ENCODE measurements at places on chromosomes 2 and 18.

DNA sequence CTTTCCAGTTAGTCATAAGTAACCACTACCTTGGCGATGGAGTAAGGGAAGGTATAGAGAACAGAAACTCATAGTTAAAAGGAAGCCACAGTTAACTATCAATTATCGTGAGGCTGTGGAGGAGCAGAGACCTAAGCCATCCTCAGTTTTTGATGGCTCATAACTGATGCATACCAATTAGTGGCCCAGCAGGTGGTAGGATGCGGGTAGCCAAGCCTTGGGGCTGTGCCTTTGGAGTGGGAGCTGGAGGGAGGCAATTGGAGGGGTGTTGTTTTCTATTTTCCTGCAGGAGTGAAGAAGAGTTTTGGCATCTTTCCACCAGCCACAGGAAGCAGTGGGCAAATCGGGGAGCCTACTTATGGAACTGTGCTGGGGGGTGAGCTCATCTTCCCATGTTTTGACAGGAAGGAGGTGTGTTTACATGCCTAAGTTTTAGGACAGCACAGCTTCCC, 194.8 kb downstream of the TPGS2 start:
- DNase-seq: no peak

GRCh38 chr18:76426737-76427305, 68.2 kb downstream of the ZNF516 start:
- DNase-seq: no peak

GRCh38 chr2:210964141-210964764, 407.9 kb downstream of the CPS1 start:
- DNase-seq: no peak

- no peak for DNase-seq
Measured at GRCh38 chr18:69658103-69658502, 257.4 kb downstream of the DOK6 start.

DNA sequence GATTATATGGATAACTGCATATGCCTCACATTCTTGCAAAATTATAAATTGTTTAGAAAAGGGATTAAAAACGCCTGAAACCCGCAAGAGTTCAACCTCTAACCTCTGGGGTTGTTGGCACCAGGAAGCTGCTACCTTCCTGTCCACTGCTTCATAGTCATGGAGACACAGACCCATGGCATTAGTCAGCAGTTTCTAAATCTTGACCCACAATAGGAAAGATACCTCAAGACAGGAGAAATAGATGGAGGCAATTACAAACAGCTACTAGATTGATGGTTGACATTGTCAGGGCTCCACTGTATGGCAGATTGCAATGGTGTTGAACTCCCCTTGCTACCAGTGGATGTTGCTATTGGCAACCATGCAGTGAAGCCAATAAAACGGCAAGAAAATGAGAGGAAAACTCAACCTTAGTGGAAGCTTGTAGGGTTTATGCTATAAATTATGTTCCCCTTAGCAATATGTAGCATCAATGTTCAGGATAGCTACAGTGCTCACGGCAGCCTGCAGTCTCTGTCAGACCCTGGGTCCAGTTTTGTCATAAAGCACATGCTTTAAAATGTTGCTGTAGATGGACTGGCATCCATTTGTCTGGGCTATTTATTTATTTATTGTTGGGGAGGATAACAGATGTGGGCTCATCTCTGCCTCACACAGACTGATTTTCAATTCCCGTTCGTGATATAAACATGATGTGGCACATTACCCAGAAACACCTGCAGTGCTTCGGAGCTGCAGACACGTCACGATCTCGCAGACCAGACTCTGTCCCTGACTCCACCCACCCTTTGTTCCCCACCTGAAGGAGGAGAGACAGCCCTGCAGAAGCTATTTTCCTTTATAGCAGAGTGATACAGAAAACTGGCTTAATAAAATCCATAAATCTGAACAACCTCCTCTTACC, 233.4 kb downstream of the AGPS start:
- DNase-seq: peak; percentile 27

GRCh38 chr18:11587432-11587831, 22.0 kb upstream of the SLC35G4 start:
- DNase-seq: no peak

DNA sequence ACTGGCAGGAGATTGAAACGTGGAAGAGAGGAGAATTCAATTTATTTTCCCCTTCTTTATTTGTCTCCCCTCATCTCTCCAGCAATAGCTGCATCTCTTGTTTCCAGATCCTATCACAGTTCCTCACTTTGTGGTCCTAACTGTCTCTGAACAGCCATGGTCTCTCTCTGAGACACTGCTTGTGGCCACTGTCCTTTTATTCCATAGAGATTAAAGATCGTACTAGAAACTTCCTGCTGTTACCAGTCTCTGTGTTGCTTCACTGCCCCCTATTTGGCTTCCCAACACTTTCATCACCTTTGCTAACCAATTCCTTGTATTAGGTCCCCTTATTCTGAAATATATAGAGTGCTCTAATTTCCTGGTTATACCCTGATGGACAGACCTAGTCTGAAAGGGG, 48.9 kb upstream of the CAVIN2 start:
- no peak for DNase-seq

GRCh38 chr2:59567151-59567550, 986.3 kb downstream of the BCL11A start:
- no peak for DNase-seq
